ENCODE measurements at places on chromosomes 11 and 22.

DNA sequence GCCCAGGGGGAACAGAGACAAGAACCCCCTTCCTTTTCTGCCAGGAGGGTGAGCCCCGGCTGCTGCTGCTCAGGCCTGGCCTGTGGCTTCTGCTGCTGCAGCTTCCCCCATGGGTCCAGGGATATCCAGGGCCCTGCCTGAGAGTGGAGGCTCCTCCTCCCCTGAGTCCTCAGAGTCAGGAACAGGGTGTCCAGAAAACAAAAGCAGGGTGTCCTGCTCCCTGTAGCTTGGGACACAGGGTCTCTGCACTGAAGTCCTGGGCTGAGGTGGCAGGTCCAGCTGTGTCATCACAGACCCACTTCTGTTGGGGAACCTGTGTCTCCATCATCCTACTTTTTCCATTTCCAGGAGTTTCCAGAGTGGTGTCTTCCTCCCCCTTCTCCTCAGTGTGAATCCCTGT lies 76.1 kb downstream of the ZNF280B start:
- DNase-seq: no peak

GRCh38 chr11:87604350-87604749 lies 566.6 kb downstream of the TMEM135 start:
- no peak for DNase-seq

- DNase-seq: no peak
Observed at GRCh38 chr11:46356924-46357482, 9.7 kb downstream of the DGKZ start.

DNA sequence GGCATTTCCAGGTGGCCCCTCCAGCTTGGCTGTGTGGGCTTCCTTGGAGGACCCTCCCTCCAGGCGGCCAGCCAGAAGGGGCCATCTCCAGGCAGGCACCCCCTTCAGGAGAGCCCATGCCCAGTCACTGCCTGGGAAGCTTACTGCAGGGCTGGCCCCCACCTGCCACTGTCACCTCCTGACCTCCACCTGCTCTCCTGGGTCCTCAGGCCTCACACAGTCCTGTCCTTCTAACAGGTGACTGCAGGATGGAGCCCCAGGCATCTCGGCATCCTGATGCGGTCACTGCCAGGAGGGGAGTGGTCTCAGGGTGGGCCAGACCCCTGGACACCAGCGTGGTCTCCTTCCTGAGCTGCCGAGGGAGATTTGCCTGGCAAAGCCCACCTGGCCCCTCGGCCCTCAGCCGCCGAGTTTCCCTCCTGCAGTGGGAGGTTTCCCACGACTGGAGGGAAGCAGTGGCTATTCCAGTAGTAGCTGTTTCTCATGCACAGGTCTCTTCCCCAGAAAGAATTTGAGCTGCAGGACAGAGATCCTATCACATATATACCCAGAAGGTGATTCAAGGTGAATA lies 13.0 kb downstream of the TBX1 start:
- DNase-seq: no peak

DNA sequence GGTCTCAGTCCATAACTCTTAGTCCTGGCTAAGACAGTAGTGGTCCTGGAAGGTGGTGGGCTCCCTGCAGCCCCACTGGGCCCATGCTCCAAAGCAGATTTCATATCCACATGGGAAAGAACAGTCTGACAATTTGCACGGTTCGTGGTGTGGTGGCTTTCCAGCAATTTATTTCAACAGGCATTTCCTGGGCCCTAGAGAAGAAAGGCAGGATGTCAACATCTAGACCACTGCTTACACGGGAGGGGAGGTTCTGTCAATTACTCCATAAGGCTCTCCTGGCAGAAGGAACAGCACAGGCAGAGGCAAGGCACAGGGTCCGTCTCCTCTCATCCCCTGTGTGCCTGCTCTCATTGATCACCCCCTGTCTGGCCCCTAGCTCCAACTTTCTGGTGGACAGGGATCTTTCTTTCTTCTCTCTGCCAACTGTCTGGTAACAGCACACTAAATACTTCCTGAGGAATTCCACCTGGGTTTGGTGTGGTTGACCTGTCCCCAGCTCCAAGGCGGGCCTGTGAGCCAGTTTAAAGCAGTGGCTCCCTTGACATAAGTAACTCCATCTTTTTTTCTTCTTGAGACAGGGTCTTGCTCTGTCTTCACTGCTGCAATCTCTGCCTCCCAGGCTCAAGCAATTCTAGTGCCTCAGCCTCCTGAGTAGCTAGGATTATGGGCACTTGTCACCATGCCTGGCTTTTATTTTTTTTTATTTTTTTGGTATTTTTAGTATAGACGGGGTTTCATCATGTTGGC lies 5.1 kb upstream of the A4GALT start:
- no peak for DNase-seq

DNA sequence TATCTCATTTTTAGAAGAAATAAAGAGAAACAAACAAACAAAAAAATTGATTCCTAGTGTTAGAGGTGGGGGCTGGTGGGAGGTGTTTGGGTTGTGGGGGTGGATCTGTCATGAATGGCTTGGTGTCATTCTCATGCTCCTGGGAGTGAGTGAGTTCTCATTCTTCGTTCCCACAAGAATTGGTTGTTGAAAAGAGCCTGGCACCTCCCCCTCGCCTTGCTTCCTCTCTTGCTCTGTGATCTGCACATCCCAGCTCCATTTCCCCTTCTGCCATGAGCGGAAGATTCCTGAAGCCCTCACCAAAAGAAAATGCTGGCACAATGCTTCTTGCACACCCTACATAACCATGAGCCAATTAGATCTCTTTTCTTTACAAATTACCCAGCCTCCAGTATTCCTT lies 277.8 kb downstream of the ST3GAL4 start:
- no peak for DNase-seq

GRCh38 chr22:19368876-19369275 lies 62.7 kb downstream of the HIRA start:
- no peak for DNase-seq

- no peak for DNase-seq
Observed at GRCh38 chr11:117929142-117929915, at the start of gene TMPRSS13. TSS of gene TMPRSS13 (minus strand) at chr11:117929402. CDS start at chr11:117929307, 95 bp downstream.

- DNase-seq: no peak
Observed at GRCh38 chr11:132788816-132789325, 743.4 kb downstream of the OPCML start.

GRCh38 chr11:863023-863909 lies 20.6 kb downstream of the TSPAN4 start:
- no peak for DNase-seq

- DNase-seq: no peak
Observed at GRCh38 chr11:96264364-96264763, 78.6 kb downstream of the MAML2 start.

All from activated naive CD4-positive, alpha-beta T cell treated with Interleukin-2 at 50 U/mL for 16 hours (primary cell).